ENCODE measurements at places on chromosomes 11 and 22.

GRCh38 chr11:119471329-119471728 is 48.4 kb upstream of the THY1 start:
- DNase-seq: no peak

- DNase-seq: peak; percentile 63
Measured at GRCh38 chr11:832529-833113, at the start of gene CD151. CD151 (plus strand) TSS chr11:832952; CDS start chr11:836070, 3,118 bp downstream.

DNA sequence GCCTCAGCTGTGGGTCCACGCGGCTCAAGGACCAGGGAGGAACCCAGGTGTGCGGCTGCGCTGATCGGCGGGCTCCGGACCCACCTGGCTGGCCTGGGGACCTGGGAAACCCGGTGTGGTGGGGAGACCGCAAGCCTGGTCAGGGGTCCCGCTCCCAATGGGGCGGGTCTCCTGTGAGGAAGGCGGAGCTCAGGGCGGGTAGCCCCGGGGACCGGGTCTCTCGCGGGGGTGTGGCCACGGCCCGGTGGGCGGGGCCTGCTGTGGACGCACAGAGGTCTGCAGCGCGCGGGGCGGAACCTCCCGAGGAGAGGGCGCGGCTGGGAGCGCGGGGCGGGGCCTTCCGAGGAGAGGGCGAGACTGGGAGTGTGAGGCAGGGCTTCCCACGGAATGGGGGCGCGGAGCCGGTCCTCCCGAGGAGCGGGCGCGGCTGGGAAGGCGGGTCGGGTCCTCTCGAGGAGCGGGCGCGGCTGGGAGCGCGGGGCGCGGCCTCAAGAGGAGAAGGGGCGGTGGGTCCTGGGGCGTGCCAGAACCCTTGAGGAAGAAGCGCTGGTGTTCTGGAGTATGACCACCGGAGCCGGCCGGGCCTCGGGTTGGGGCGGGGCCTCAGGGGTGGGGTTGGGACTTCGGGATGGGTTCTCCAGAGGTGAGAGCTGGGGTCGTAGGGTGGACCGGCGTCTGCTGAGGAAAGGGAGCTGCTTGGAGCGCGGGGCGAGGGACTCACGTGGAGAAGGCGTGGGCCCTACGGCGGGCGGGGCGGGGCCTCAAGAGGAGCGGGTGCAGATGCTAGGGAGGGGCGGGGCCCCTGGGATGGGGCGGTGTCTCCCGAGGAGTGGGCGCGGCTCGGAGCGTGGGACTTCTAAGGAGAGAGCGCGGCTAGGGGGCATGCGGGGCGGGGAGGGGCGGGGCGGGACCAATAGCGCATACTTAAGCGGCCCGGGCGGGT is 20.8 kb downstream of the DGCR6L start:
- peak; percentile 93 for DNase-seq

- DNase-seq: no peak
Measured at GRCh38 chr11:63667995-63668795, 3.0 kb downstream of the ATL3 start.

GRCh38 chr11:2393941-2394817 is 6.4 kb upstream of the TSSC4 start:
- DNase-seq: no peak

DNA sequence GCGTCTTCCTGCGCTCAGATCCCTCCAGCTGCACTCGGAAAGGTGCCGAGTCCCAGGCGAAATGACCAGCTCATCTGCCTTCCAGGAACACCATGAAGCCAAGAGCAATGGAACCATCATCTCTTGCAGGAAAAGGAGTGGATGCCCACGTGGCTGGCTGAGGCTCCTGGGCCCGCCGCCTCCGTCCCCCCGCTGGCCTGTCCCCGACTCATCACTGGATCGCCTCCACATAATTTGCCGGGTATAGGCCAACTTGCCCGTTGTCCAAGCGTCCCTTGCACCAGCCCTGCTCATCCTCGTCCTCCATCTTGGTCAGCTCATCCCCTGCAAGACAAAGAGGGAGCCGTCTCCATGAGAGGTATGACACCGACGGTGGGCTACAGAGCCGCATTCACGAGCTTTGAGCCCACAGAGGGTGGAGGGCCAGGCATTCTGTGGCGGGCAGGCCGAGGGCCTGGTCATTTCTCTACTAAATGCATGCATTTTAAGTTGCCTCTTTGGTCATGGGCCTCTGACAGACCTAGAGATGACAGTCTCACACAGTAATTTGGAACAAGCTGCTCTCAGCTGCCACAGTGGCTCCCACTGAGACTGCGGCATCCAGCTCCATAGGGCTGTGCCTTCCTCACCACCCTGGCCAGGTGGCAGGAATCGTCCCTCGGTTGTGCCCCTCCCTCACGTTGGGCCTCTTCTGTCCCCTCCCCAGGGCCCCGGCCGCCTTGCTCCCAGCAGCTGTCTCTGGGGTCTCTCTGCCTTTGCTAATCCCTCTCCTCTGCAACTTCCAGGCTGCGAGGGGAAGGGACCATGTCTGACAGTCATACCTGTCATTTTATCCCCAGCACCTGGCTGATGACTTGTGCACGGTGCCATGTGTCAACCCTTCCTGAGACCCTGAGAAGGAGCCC is 14.3 kb upstream of the ARFGAP3 start:
- DNase-seq: no peak

DNA sequence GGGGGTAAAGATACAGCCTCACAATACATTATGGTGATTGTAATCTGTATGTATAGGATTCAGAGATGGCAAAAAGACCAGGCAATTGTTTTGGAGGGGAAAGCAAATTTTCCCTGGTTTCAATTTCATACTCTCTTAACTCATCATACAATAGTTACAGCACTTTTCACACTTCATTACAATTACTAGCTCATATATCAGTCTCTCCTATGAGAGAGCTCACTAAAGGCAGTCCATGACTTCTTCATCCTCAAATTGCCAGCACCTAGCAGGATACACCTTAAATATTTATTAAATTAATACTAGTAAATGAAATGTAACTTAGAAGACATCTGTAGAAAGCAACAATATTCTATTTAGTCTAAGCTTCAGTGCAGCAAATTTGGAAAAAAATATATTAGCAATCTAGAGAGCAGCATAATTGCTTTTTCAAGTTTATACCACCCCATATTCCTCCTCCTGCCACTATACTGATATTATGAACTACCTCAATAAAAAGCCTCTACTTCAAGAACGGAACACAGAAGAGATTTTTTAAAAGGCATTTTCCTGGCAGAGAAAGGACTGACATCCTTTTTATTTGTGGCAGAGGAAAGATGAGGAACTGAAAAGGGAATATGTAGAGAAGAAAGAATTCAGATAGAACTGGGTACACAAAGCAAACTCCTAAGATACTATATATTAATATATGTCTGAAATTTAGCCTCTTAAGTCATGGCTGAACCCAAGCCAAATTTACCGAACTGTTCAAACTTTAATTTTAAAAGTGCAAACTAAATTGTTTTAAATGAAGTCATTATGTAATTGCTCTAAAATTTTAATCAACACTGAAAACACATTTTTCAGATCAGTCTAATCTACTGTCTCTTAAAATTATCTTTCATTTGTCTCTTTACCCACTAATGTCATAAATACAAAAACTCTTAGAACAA is 27.7 kb downstream of the PICALM start:
- no peak for DNase-seq

Measured in stimulated activated CD4-positive, alpha-beta T cell treated with anti-CD3 and anti-CD28 coated beads, Interleukin-4, amount 100 ng/mL, for 1 hour (primary cell).